Occipital lobe (tissue), 3 donors: ENCODE measurements at places on chromosomes 6 and 20. TPM values are rescaled to one million over a fixed set of nuclear protein-coding genes. Genes with fewer than 3 reads are reported as not detected.

The SLC24A3 gene
- total RNA-seq = 17.8 TPM

The CCN5 gene
- not detected for total RNA-seq

The CDC25B gene
- 4.5 TPM for total RNA-seq

The CLIC5 gene
- total RNA-seq = 0.47 TPM

The OR12D3 gene
- not detected for total RNA-seq

The PTCRA gene
- total RNA-seq = not detected

The PTK6 gene
- total RNA-seq = 0.16 TPM

The PHACTR1 gene
- total RNA-seq = 40.7 TPM

The EBF4 gene
- total RNA-seq = 10.5 TPM

The LTA gene
- total RNA-seq = not detected

The FAM184A gene
- total RNA-seq = 37.3 TPM

The BPIFB1 gene
- total RNA-seq = not detected

The EIF2S2 gene
- total RNA-seq = 43.8 TPM

The PCK1 gene
- 0.31 TPM for total RNA-seq

The ATAT1 gene
- 38.4 TPM for total RNA-seq

The SIRPD gene
- total RNA-seq = not detected

The OPRL1 gene
- total RNA-seq = 14.3 TPM

The HLA-DRB1 gene
- 0.16 TPM for total RNA-seq

The TREM2 gene
- 10.5 TPM for total RNA-seq

The RAET1G gene
- not detected for total RNA-seq

The CYP24A1 gene
- total RNA-seq = not detected

The BPIFB4 gene
- not detected for total RNA-seq

The GPX5 gene
- total RNA-seq = not detected

The ECT2L gene
- 0.31 TPM for total RNA-seq

The MROH8 gene
- 3.0 TPM for total RNA-seq

The ELOVL4 gene
- total RNA-seq = 45.1 TPM
